Fibroblast of mammary gland (primary cell): ENCODE measurements at places on chromosomes 1 and 21.

GRCh38 chr21:42471716-42472330 is 24.2 kb downstream of the RSPH1 start:
- no peak for DNase-seq

DNA sequence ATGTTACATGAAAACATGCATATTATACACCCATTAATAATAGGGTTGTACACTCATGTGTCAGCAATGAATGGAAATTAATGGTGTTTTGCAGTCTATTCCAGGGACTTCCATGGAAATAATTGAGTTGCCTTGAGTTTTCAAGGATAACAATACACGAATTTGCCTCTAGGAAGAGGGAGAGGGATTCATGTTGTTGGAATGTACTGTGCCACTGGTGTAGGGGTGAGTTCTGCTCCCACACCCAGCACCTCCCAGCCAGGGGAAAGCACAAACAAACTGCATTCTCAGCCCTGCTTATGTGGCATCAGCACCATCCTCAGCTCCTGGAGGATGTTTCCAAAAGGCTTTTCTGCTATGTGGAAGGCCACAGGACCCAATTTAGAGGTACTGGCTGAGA is 57.8 kb downstream of the BCAR3 start:
- peak; percentile 79 for DNase-seq

DNA sequence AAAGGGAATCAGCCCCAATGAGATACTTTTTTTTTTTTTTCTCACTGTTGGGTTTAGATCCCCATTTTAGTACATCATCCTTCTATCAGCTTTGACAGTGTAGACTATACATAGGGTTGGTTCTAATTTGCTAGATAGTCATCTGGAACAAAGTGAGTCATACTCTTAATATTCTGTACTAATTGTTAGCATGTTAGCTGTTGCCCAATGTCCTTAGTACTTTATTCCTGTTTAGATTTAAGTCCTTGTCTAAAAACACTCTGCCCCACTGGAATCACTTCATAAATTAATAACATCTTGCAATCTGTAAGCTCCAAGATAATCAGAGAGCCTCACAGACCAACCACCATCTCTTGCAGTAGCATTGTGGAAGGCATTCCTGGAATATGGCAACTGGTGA is 209.8 kb upstream of the KIAA0040 start:
- peak; percentile 18 for DNase-seq

DNA sequence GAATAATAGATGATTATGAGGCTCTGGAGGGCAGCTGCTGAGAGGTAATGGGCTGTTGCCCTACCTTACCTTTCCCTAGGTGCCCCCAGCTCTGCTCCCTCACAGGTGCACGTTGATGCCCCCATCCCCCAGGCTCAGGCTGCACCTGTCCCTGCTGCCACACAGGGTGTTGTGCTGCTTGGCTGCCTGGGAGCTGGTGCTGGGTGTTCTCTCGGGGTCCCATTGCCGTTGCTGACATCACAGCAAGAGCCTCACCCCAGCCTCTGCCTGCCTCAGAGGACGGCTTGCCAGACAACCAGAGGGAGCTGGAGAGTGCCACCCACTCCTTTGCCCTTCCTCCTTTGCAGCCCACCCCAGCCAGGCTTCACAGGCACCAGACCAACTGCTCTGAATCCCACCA is 31.4 kb upstream of the DMBX1 start:
- DNase-seq: no peak

- no peak for DNase-seq
These were observed 58.1 kb upstream of the ANGPTL1 start for GRCh38 chr1:178928976-178929375.

DNA sequence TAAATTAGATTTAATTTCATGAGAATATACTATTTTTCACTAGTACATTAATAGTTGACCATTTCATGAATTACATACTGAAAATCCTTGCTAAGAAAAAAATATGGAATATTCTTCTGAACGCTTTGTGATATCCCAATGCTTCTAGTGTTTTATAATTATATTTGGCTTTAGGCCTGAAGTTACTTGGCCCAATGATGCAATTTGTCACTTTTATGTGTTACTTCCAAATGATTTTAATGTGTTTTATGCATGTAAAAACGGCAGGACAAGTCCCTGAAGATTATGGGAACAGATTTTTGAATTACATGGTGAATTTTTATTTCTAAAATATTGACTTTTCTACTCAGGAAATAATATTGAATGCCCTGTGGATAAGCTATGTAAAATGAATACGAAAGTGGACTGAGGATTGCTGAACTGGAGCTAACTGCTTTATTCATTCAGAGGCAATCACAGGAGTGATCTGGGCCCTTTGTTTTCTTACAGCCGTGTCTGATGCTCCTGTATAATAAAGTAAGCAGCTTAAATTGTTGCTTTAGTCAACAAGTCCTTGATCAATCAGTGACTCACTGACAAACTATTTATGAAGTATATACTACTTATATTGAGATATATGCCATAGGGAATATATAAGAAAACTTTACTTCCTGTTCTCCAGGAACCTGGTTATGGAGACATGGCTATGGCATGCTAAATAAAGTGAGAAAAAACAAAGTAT is 543.0 kb upstream of the RGS18 start:
- no peak for DNase-seq

DNA sequence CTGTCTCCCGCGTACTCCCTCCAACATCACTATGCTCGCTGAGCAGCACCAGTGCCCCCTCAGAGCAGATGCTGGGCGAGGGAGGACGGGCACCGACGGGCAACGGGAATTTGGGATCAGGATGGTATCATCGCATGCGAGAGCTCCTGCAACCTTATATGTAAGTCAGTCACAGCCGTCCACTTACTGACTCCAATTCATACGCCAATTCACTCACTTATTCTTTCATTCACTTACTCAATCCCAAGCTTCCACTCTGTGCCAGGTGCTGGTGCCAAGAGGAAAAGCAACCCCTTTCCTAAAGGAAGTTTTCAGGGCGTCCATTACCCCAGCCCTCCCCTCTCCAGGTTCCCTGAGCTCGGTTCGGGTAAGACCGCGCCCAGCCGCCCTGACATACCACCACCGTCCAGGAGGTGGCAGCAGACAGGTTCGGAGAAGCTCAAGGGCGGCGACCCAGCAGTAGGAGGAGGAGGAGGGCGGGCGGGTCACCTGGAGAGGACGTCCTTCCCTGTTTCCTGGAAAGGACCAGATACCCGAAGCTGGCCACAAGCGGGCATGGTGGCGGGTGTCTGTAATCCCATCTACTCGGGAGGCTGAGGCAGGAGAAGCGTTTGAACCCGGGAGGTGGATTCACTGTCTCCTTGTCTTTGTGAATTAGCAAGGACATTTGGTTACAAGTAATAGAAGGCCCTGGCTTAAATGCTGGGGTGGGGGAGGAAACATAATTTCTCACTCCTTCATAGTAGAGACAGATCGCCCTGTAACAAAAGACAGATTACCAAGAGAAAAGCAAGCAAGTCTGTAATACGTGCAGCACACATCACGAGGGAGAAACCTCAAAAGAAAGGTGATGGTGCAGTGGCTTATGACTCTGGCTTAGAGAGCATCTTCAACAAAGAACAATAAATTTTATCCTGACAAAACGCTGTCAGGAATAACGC is 7.6 kb upstream of the IL22RA1 start:
- peak; percentile 78 for DNase-seq

GRCh38 chr1:17561561-17561985 is 22.1 kb downstream of the ARHGEF10L start:
- peak; percentile 48 for DNase-seq

DNA sequence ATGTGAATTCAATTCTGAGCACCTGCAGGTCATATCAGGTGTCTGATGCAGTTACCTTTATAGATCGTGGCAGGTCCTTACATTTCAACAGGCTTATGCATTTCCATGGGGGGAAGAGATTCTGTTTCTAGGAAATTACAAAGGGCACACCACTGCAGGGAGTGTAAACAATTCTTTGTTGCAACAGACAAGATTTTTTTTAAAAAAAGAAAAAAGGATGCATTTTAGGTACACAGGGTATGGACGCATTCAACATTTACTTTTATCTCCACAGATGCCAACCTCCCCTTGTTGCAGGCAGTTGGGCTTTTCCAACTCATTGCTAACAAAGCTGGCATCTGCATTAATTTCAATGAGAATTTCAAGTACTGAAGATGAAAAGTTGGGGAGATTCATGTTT is 13.5 kb upstream of the TEKT2 start:
- DNase-seq: no peak

DNA sequence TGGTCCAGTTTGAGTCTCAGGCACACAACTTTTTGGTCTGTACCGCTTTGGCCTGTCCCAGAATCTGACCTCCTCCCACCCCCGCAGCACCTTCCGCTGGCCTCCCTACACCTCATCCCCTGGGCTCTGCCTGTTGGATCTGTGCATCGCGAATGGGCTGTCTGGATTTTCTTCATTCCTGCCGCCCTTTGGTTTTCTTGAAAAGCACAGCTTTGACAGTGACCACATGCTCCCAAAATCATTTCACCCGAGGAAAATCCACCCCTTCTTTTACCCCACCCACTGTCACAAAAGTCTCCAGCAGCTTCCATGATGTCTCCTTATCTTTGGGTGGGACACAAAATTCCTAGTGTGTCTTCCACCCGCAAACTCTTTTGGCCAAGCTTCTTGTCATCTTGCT is 65.0 kb upstream of the SSX2IP start:
- no peak for DNase-seq

DNA sequence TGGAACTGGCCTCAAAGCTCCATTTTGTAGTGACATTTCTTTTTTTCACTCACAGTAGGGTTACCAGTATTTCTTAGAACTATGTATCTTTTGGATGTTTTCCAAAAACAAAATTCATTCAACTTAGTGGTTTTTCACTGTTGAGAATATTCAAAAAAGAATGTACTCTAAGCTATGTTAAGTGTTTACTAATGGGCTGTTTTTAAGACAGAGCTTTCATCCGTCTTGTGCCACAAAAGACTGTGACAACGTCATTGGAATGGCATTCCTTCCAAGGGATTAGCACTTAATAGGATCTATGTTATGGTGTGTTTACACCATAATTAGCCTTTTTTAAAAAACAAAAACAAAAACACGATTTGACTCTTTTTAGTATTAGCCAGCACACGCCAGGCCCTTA is 66.8 kb downstream of the TTC3 start:
- no peak for DNase-seq

- no peak for DNase-seq
These were observed 11.5 kb downstream of the ADAMTSL4 start for GRCh38 chr1:150560576-150561253.

GRCh38 chr1:176559474-176559873 is 96.5 kb downstream of the PAPPA2 start:
- no peak for DNase-seq

DNA sequence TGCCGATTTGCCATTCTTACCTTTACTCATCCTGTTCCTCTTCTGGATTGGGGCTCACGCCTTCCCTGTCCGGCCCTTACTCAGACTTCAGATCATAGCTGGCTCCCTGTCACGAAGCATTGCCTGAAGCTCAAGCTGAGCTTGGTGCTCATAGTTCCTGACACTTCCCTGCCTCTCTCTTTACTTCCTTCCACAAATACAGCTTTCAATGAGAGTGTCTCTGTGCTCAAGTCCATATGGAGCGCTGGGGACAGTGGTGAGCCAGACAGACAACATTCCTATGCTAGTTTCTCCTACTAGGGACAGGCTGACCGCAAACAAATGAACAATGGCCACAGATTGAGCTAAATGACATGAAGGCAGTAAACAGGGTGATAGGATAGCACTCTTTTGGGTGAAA is 38.1 kb downstream of the HHAT start:
- no peak for DNase-seq

DNA sequence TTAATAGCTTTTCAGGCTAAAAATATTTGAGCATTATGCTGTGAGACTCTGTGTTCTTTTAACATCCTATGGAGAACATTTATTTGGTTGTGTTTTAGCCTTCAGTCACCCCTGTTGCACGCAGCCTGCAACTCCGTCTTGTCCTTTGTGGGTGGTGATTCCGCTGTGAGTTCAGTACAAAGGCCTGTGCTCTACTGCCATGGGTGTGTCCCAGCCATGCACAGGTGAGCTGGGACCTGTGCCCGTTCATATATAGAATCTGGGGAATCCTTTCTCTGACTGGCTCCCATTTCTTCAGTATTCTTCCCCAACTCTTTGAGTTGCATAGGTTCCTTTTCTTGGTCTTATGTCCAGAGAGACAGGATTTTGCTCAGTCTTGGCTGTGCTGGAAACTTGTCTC is 61.4 kb downstream of the ACTL8 start:
- DNase-seq: no peak

DNA sequence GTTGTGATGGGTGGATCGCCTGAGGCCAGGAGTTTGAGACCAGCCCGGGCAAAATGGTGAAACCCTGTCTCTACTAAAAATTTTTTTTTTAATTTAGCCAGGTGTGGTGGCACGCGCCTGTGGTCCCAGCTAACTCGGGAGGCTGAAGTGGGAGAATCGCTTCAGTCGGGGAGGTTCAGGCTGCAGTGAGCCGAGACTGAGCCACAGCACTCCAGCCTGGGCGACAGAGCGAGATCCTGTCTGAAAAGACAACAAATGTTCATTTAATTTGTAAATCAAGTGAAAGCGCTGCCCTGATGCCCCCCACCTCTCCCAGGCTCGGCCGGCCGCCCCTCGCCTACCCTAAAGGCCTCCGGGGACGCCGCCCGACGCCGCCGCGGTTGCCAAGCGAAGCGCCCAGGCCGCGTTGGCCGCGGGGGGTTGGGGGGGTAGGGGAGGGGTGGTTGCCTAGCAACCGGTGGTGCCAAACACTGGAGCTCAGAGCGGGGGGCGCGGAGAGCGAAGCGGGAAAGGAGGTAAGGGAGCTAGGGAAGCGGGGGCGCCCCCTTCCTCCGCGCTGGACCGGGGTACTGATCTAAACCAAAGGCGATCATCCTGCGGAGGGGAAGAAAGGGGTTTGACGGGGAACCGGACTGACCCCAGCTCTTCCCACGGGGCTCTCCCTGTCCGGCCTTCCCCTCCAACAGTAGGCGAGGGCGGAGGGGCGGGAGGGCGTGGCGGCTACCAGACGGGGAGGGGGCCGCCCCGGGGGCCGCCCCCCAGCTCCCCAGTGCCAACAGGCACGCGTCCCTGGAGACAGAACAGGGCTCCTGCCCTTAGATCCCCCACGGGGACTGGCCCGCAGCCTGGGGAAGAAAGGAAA is at the start of gene TEKT2:
Gene TEKT2 (plus strand): TSS at position 460 of the 862 bp plus-strand sequence. CDS start 828 bp downstream, outside the sequence.
- peak; percentile 6 for DNase-seq

- DNase-seq: no peak
These were observed 444.9 kb upstream of the B3GALT2 start for GRCh38 chr1:193631306-193631705.

DNA sequence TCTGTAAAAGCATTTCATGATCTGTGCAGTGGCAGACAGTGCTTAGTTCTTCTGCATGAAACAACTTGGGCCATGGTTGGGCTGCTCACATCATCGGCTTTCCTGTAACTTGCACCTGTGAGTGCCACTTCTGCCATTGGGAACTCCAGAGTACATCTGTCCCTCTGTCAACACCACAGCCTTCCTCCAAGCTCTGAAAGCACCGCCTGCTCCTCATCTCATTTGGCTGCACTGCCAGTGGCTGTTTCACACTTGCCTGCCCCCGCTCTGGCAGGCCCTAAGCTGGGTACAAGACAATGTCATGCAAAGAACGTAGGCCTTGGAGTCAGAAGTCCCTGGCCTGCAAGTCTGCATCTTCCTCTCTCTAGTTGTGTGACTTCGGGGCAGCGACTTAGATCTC is 46.4 kb downstream of the DDX20 start:
- DNase-seq: no peak
